ENCODE measurements at places on chromosomes 2 and 18.
A peak's percentile ranks its signal among the peaks of the same experiment; 100 is the strongest.

GRCh38 chr2:72979896-72980295 lies 62.6 kb downstream of the EMX1 start:
- no peak for DNase-seq

GRCh38 chr18:50786864-50787263 lies 33.0 kb downstream of the MRO start:
- no peak for DNase-seq

DNA sequence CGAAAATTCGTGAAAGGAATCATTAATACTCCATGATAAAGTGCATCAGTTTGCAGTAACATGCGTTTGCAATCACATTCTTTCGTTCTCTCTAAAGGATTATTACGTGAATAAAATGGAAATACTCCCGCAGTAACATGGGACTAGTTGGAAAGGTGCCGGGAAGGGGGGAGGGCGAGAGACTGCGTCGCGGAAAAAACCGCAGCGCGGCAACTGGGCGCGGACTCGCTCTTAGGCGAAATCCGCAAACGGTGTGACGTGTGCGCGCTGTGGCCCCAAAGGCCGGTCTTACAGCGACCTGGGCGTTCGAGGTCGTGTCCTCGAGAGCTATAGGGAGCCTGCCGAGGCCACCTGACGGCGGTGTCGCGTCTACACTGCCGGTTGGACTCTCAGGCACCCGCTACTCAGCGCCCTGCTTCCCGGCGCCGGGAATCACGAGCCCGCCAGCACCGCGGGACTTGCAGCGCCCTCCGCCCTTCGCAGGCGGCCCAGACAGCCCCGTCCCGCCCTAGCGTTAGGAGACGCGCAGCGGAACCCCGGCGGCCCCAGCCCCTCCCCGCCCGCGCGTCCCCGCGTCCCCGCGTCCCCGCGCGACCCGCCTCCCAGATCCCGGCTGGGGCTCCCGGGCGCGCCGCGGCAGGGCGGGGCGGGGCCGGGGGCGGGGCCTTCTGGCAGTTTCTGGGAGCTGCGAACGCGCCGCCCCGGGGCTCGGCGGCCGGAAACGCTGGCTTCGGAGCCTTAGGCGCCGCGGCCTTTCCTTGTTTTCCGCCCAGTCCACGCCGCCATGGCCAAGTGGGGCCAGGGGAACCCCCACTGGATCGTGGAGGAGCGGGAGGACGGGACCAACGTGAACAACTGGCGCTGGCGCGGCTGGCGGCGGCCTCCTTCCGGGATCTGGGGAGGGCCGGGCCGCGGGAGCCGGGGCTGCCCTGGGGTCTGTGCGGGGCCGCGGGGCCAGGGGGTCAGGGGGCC lies 15.1 kb downstream of the C2orf74 start:
- peak; percentile 97 for DNase-seq

DNA sequence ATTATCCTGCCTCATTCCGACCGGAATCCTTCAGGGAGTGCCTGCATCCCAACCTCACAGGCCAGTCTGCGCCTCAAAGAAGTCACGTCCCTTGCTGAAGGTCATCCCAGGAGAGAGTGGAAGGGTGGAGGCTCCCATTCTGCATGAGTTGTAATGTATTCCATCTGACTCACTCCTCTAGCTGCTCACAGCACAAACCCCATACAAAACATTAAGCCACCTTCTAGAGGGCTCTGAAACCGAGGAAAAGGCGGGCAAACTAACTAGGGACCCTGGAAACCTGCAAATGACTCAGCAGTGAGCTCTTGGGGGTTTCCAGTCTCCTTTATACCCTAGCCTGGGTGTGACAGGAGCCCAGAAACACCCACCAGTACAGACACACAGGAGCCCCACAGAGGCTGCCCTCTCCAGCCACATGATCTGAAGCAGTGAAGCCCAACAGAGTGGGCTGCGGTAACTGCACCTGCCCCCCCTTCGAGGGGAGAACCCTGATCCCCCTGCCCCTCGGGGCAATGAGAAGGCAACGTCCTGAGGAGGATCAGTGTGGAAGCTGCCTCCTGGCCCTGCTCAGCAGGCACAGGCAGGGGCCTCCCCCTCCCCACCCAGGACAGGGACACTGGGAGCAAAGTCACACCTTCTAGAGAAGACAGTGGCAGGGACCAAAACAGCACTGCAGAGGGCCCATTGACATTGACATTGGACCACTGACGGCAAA lies 69.3 kb upstream of the SNTG2 start:
- DNase-seq = no peak

- no peak for DNase-seq
Observed at GRCh38 chr18:52541056-52541455, 201.1 kb downstream of the DCC start.

DNA sequence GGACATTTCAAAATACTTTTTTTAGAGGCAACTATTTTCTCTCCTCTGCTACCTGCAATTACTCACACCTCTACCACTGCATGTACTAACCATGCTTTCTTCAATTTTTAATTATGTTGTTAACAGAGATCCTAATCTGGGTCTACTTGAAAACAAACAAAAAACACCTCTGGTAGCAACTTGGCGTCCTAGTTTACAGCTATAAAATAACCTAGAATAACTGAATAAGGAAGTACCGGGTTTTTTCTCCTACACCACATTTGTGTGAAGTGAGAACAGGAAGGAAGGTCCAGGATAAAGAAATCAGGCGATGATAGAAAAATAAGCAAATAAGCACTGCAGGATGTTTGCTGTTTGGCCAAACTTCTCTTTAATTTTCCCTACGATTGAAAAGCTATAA lies 633.5 kb downstream of the LRP1B start:
- no peak for DNase-seq

DNA sequence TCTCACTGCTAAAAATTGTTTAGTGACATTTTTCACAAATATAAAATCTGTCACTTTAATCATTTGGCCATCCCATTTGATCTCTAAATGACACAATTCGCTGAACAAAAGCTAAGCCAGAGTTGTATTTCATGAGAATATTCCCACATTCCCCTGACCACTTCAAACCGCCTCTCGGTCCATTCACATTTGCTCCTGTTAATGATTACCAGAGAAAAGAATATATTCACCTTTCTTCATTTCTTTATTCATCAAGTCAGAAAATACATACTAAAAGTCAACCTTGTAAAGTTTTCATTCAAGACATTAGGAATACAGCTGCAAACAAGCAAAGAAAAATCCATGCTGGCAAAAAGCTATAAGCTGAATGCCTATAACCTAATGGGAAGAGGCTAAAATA lies 225.5 kb downstream of the DOK6 start:
- no peak for DNase-seq

GRCh38 chr2:9639000-9639602 lies 8.3 kb upstream of the YWHAQ start:
- DNase-seq = no peak
